Cortex of kidney (tissue), 1 donor: ENCODE measurements at places on chromosomes 2 and 18.

DNA sequence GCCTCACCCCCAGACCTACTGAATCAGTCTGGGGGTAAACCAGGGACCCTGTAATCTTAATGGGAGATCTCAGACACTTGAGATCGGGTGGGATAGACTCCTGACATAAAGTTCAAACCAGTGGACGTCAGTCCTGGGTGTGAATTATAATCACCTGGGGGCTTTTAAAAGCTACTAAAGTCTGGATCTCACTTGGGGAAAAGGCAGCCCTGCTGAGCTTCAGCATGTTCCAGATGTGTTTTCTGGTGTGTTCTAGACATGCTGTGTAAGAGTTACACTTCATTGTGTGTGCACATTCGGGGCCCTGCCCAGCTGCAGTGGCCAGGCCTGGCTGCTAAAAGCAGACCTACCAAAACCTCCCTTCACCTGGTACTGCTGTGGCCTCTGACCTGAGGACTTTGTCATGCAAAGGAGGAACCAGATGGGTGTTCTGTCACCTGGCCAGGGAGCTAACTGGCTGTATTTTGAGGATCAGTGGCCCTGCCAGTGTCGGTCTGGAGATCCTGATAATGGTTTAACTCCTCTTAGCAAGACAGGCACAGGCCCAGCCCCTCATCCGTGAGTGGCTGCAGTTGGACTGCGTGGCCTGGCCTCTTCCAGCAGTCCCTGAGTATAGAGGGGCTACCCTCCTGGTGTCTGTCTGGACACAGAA is 10.6 kb downstream of the RRM2 start:
- DNase-seq: no peak

- no peak for DNase-seq
Measured at GRCh38 chr18:765764-766549, 46.1 kb downstream of the YES1 start.

DNA sequence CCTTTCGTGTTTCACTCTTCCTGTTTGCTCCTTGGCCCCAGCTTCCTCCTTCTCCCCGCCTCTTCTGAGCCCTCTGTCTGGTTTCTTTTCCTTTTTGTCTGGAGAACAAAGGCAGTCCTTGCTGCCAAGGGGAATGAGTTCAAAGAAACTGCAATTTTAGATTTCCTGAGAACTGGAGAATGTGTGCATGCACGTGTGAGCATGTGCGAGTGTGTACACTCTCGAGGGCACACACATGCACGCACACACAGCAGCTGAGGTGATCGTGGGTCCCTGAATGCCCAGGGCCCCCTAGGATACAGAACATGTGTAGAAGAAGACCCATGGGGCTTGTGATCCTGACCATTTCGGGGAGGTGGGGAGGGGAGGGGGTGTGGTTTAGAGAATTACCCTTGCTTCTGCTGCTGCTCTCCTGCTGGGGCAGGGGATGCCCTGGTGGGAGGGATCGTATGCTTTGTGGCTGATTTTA is 151.8 kb downstream of the DYSF start:
- DNase-seq: no peak

- DNase-seq: no peak
Measured at GRCh38 chr2:20425371-20425881, 21.4 kb upstream of the RHOB start.
